ENCODE measurements at places on chromosomes 11 and 22.

DNA sequence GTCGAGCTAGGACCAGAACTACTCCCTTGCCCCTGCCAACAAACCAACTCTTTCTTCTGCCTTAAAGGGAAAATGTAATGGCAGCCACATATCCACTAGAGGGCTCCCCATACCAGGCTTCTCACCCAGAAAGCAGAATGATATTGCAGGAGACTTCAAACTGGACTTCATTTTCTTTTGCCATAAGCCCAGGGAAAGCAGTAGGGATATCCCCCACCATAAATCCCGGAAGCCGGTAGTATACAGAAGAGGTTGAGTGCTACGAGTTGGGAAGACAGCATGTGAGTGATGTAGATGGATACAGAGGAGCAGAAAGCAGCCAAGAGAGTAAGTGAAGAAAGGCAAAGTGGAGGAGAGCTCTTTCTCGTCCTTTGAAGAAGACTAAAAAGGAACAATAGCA is 12.1 kb downstream of the PLAAT5 start:
- DNase-seq, result peak; percentile 69

- DNase-seq, result no peak
Measured at GRCh38 chr22:45478108-45478771, 24.4 kb upstream of the FBLN1 start.

GRCh38 chr11:554428-555226 is 5.9 kb downstream of the LMNTD2 start:
- peak; percentile 79 for DNase-seq

GRCh38 chr22:23245045-23245798 is 64.9 kb downstream of the BCR start:
- no peak for DNase-seq

GRCh38 chr11:120011836-120012235 is 126.1 kb downstream of the TRIM29 start:
- DNase-seq, result no peak

- DNase-seq, result no peak
Measured at GRCh38 chr11:72497731-72498130, 63.4 kb upstream of the CLPB start.

DNA sequence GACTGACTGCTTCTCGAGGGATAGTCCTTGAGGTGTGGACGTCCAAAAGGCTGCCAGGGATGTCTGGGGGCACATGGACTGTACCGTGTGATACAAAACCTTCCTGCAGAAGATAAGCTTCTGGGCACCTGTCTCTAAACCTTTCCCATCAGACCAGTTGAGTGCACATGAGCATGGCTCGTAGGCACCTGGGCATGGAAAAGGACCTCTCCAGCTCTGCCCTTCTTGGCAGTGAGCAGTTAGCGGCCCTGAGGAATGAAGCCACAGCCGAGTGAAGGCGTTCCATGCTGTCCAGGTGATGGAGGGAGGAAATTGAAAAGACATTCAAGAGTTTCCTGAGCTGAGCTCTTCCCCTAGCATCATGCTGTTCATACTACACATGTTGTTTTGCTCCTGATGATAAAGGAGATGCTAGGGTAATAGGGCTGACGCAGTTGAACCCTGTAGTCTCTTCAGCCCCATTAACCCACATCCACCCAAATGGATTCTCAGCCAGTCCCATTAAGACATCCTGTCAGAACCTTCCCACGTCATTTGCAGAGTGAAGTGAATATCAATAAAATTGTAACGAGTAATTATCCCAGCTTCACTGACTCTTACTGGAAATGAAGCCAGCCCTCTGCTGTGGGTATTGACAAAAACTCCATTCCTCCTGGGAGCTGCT is 138.6 kb downstream of the KIRREL3 start:
- DNase-seq, result no peak

GRCh38 chr22:48941903-48942575 is 885.6 kb downstream of the BRD1 start:
- no peak for DNase-seq

DNA sequence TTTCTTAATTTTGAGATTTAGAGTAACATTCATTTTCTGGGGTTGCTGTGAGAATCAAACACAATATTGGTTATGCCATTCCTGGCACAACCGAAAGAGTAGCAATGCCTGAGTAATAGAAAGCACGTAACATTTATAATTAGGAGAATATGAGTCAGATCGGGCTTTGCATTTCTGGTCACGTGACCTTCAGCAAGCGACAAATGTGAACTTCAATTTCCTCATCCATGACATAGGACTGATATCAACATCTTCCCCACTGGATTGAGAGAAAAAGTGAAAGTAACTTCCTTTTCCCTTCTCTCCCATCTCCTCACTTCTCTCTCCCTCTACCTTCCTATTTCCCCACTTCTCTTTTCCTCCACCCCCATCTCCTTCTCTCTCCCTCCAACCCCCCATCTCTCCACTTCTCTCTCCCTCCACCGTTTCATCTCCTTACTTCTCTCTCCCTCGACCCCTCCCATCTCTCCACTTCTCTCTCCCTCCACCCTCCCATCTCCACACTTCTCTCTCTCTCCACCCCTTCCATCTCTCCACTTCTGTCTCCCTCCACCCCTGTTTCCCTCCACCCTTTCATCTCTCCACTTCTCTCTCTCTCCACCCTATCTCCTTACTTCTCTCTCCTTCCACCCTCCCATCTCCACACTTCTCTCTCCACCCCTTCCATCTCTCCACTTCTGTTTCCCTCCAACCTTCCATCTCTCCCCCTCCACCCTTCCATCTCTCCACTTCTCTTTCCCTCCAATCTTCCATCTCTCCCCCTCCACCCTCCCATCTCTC is 33.5 kb upstream of the CAT start:
- DNase-seq, result no peak

GRCh38 chr11:86151174-86152005 is 82.5 kb upstream of the PICALM start:
- DNase-seq, result no peak

GRCh38 chr11:6968816-6969215 is 42.6 kb downstream of the ZNF215 start:
- DNase-seq, result no peak

DNA sequence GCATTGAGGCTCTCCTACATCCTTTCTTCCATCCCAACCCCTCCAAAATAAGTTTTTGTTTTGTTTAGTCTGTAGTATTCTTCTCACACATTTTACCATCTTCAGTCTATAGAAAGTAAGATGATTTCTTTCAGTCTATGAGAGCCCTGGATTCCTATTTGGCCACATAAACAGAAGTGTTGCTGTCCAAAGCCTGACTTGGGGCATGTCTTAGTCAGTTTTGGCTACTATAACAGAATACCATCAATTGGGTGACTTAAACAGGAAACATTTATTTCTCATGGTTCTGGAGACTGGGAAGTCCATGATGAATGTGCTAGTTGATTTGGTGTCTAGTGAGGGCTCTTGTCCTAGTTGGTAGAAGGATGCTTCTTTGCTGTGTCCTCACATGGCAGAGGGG is 146.8 kb upstream of the DDI1 start:
- DNase-seq, result no peak

DNA sequence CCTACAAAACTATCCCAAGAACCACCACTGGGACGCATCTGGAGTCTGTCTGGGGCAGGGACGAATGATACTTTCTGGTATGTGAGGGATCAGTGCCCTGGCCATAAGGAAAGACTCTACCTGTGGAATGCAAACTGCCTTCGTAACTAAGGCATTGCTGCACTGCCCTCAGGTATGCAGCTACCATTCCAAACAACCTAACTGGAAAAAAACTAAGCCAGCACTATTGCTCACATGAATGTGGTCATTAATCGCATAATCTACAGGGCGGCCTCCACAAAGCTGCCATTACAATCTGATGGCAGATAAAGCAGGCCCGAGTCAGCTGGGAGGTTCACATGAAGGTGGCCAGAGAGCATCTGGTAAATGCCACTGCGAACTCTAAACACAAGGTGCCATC is 3.9 kb downstream of the PACSIN2 start:
- DNase-seq, result no peak

GRCh38 chr11:58451585-58451984 is 9.5 kb upstream of the OR5B12 start:
- no peak for DNase-seq

DNA sequence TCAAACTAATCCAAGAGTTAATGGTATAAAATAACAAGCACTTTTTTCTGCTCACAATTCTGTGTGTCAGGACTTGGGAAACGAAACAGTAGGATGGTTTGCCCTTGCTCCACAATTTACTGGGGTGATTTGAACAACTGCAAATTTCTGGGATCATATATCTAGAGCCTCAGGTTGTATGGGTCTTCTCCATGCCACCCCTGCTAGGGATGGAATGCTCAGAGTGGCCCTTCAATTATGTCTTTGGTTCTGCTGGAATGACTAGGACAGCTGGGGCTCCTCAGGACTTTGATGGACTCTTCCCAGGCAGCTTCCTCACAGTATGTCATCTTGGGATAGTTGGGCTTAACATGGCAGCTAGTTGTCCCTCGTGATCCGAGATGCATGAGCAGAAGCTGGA is 223.0 kb upstream of the ANO5 start:
- DNase-seq, result no peak

DNA sequence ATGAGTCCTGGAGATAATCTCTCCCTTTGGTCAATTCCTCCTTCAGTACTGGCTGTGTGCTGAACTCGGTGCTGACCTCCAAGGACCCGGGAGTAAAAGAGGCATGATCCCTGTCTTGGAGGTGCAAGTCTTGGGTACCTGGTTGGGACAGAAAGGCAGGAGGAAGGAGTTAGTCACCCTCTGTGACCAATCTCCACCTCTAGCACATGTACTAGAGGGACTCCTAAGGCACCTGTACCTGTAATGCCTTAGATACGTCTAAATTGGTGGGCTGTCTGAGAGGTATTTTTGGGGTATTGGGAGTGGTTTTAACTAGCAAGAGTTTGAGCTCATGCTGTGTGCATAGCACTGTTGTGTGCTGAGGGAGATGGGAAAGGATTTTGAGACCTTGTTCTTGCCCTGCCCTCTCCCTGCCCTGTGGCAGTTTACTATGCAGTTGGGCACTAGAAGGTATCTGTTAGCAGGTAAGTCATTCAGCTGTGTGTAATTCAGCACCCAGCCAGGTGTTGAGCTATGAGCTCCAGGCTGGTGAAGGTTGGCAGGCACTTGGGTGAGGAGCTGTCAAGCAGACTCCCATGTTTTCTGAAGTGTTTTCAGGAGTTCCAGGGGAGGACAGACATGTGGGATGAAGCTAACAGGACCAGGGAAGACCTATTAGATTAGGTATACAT is 2.5 kb downstream of the PANX1 start:
- DNase-seq, result no peak
